ENCODE measurements at places on chromosomes 7 and 10.

- DNase-seq, result no peak
Observed at GRCh38 chr7:100371561-100372171, 1.6 kb upstream of the PILRA start.

GRCh38 chr7:99129001-99129400 lies 14.9 kb downstream of the SMURF1 start:
- DNase-seq, result no peak

- DNase-seq, result no peak
Observed at GRCh38 chr10:75083972-75084833, 27.3 kb upstream of the SAMD8 start.

GRCh38 chr10:76915316-76915715 lies 722.3 kb downstream of the KCNMA1 start:
- DNase-seq, result no peak

- peak; percentile 30 for DNase-seq
Observed at GRCh38 chr7:1466524-1467271, 7.4 kb upstream of the MICALL2 start.

DNA sequence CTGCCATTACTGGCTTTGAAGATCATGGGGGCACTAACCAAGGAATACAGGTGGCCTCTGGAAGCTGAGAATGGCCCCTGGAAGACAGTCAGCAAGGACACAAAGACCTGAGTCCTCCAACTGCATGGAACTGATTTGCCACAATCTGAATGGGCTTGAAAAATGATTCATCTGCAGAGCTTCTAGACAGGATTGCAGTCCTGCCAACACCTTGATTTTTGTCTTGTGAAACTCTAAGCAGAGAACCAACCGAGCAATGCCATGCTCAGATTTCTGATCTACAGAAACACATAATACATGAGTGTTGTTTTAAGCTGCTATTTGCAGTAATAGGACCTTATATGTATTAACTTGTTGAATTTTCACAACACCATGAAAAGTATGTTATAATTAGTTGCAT lies 66.1 kb upstream of the SLC13A1 start:
- DNase-seq, result no peak

DNA sequence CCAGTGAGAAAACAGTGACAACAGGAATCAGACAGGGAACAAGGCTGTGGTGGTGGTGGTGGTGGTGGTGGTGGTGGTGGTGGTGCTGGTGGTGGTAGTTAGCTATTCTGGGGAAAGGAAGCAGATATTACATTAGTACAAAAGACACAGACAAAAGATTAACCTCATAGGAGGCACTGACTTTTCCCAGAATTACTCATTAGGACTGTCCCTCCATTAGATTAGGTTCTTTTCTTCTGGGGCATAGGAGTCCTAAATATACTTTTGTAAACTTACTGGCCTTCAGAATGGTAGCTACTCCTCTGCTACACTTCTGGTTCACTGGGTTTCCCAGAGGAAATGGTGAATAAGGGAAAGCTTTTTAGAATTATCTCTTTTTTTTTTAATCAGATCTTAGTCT lies 156.6 kb upstream of the SEMA3D start:
- no peak for DNase-seq

DNA sequence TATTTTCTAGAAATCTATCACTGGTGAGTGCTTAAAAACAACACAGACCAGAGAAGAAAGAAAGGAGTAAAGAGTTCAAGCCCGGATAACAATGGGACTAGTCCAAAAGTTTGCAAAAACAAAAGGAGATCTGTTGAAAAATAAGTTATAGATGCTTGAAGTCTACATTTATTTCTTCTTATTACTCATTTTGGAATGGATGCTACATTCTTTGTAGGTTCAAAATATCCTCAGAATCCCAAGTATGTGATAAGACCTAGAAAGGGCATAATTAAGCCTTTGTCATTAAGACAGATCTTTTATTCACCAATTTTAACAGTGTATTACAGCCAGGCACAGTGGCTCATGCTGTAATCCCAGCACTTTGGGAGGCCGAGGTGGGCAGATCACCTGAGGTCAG lies 42.7 kb upstream of the ITGB8 start:
- no peak for DNase-seq

GRCh38 chr10:45811075-45811474 lies 36.2 kb downstream of the AGAP4 start:
- DNase-seq, result no peak

GRCh38 chr10:33008499-33009243 lies 50.6 kb upstream of the ITGB1 start:
- peak; percentile 59 for DNase-seq

- DNase-seq, result no peak
Observed at GRCh38 chr10:129417870-129418269, 49.2 kb upstream of the MGMT start.

GRCh38 chr10:84217746-84218145 lies 7.6 kb downstream of the LRIT2 start:
- DNase-seq, result no peak

- DNase-seq, result no peak
Observed at GRCh38 chr7:155287284-155287935, 10.3 kb upstream of the INSIG1 start.

GRCh38 chr10:78577712-78578111 lies 491.1 kb upstream of the ZMIZ1 start:
- no peak for DNase-seq

DNA sequence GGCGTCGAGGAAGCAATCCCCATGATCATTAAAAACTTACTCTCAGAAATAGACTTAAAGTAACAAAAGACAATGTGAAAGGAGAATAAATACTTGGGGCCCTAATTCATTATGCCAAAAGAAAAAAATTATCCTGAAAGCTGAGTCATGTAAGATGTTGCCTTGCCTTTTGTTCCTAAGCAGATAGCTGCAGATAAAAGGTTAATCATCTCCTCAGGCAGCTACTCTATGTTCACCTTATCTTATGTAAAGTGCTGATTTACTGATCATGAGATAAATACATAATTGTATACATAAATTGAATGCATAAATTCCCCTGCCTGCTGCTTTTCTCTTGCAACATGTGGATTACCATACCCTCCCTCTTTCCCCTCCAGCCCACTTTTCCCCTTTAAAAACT lies 28.1 kb upstream of the CREB3L2 start:
- DNase-seq, result no peak

DNA sequence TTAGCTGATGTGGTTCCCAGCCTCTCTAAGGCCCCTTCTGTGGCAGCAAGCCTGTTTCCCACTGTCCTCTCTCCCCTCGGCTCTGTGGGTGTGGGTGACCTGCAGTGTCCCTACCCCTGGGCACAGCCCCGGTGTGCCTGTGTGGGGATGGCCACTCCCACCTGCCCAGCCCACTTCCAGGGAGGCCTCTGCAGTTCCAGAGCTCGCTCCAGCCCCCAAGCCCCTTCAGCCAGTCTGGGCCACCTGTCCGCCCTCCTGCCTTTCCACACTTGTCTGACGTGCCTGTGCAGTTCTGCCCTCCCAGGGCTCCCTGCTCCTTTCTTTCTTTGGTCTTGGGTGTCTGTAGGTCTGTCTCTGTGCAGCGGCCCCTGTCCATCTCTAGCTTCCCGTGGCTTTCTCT lies 127.0 kb upstream of the PPIF start:
- DNase-seq, result no peak

DNA sequence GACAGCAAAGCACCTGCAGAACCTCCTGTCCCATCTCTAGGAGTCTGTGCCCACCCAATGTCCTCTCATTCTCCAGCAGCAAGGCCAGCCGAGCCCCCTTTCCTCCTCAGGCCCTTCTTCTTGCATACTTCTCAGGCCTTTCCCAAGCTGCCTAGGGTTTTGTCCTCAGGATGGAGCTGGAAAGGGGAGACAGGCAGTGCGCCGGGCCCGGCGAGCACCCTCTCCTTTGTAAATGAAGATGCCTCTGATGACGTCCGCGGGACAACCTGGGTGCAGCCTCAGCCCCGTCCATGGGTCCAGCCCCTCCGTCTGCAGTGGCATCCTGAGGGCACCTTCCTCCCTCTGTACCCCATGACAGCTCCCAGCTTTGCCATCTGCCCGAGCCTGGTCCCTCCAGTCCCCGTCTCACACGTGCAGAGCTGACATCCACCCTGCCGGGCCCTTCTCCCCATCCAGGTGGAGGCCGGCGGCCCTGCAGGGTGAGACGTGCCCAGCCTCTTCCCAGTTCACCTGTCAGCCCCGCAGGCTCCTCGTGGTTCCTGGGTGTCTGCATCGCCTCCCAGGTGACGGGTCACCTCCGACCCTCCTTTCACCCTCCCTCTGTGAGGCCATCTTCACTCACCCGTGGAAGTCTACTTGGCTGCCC lies 36.4 kb downstream of the JAKMIP3 start:
- DNase-seq, result no peak

- DNase-seq, result no peak
Observed at GRCh38 chr7:102981451-102981850, 68.7 kb downstream of the LRRC17 start.

DNA sequence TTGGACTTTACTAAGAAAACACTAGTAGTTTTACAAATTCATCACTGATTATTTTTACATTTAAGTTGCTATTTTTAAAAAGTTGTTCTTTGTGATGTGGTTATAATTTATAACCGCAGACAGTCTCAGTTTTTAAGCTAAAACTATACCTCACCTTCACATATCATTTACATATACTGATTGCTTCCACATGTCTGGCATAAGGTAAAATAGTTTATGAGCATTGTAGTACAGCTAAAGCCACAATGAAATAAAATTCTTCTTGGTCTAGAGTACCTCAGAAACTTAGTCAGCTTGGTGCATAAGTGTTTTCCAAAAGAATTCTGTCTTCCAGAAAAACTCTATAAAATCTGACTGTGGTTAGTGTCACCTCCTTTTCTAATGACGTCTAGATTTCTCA lies 13.0 kb downstream of the SEMA3A start:
- no peak for DNase-seq

- DNase-seq, result peak; percentile 26
Observed at GRCh38 chr7:50497968-50498367, 47.8 kb upstream of the FIGNL1 start.

DNA sequence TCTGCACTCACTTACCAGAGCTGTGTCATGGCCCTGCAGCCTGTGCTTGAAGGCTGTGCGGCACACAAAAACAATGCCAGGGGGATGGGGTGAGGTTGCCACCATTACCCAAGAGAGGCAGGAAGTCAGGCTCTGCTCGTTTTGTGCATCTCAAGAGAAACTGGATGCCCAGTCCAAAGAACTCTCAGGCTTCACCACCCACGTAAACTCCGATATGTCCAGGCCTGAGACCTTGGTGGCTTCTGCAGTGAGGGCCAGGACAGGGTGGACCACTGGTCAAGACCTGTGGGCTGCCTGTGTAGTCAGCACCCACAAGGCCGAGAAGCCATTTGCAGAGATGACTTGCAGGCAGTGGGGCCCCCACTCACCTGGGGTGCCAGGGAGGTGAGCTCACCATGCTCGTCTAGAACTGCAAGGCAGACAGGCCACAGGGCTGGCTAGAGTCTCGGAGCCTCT lies 54.7 kb upstream of the EBF3 start:
- no peak for DNase-seq

DNA sequence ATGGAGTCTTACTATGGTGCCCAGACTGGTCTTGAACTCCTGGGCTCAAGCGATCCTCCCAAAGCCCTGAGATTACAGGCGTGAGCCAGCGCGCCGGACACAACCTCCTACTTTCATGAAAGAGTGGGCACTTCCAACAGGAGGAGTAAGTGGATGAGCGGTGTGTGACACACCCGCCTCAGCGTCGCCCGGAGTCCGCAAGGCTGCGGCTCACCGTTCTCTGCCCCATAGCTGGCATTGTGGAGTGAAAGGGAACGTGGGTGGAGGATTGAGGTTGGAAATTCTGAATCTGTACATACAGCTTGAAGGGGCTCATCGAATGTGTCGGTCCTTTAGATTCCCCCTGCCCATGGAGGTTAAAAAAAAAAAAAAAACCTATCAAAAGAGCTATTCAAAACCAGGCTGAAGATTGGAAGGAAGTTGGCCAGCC lies 524 bp upstream of the PRXL2A start:
- no peak for DNase-seq

GRCh38 chr10:80513106-80513505 lies 24.6 kb upstream of the SH2D4B start:
- DNase-seq, result no peak

- no peak for DNase-seq
Observed at GRCh38 chr10:131683281-131683861, 217.4 kb upstream of the PPP2R2D start.

- peak; percentile 8 for DNase-seq
Observed at GRCh38 chr7:149369497-149369896, 91.4 kb downstream of the ZNF777 start.

DNA sequence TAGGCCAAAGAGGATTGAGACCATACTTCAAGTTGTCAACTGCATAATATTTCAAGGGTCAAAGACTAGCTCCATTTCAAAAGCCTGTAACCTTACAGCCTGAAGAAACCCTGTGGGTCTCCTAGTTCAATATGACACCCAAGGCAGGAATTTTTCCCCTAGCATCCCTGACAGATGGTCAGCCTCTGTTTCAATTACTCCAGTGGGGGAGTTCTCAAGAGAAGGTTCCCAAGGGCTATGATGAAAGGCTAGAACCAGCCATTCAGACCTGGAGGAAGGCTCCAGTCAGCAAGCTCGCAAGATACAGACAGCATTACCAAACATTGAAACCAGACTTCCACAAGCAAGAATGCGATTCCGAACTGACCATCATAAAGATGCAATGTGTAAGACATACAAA lies 1.6 kb downstream of the HTR7 start:
- no peak for DNase-seq

GRCh38 chr10:24349379-24350001 lies 140.6 kb downstream of the KIAA1217 start:
- peak; percentile 29 for DNase-seq

GRCh38 chr7:13024121-13024674 lies 336.8 kb downstream of the ARL4A start:
- no peak for DNase-seq

GRCh38 chr10:20879136-20879535 lies 18.0 kb downstream of the NEBL start:
- no peak for DNase-seq

DNA sequence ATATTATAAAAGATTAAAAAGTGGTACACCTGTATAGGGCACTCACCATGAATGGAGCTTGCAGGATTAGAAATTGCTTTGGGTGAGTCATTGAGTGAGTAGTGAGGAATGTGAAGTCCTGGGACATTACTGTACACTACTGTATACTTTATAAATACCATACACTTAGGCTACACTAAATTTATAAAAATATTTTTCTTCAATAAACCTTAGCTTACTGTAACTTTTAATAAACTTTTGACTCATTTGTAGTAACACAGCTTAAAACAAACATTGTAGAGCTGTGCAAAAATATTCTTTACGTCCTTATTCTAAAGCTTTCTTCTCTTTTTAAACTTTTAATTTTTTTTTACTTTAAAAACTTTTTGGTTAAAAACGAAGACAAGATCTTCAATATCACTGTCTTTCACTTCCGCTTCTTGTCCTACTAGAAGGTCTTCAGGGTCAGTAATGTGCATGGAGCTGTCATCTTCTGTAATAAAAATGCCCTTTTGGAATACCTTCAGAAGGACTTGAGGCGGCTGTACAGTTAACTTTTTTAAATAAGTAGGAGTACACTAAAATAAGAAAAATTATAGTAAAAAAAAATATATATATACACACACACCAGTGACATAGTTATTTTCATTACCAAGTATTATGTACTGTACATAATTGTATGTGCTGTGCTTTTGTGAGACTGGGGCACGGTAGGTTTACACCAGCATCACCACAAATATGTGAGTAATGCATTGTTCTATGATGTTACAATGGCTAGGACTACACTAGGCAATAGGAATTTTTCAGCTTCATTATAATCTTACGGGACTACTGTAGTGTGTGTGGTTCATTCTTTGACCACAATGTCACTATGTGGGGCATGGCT lies 3.5 kb downstream of the STK31 start:
- DNase-seq, result peak; percentile 36

All from RWPE1 (cell line).